Stimulated activated CD8-positive, alpha-beta memory T cell treated with anti-CD3 and anti-CD28 coated beads, Interleukin-15, amount 100 ng/mL, for 48 hours (primary cell): ENCODE measurements at places on chromosomes 6 and 20.

DNA sequence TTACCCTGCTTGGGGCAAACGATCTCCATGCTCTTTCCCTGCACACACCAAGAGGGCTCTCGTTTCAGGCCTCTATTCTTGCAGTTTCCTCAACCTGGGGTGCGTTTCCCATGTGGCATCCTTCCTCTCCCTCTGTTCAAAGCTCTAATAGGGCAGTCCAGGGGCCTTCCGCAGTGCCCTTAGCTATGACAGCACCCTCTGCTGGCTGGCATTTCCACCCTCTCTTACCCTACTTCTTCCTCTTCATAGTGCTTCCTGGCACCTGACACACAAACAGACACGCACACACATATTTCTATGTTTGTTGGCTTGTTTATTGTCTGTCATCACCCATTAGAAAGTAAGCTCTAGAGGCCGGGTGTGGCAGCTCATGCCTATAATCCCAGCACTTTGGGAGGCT is 294.0 kb downstream of the CLIC5 start:
- no peak for DNase-seq

- DNase-seq: peak; percentile 17
Measured at GRCh38 chr20:36384022-36384619, 78.0 kb downstream of the DLGAP4 start.

- no peak for DNase-seq
Measured at GRCh38 chr6:43515808-43516207, 918 bp downstream of the YIPF3 start.

GRCh38 chr6:167330750-167331149 is 5.9 kb downstream of the TTLL2 start:
- DNase-seq: no peak

DNA sequence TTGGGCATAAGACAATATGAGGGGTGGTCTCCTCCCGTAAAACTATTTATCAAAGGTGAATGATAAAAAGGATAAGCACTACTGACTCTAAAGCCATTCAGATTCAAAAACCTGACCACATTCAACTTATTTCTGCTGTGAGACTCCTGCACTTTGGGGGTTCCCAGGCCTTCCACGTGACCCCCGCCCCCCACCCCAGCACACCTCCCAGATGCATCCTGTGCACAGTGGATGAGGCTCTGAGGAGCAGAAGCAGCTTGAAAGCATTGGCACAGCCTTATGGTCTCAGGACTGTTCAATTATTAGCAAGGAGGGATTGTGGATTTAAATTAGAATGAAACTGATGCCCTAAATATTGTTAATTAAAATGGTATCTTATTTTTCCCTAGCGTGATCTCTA is 55.1 kb upstream of the SAMD5 start:
- DNase-seq: no peak
